ENCODE measurements at places on chromosomes 1 and 21.
A peak's percentile ranks its signal among the peaks of the same experiment; 100 is the strongest.

DNA sequence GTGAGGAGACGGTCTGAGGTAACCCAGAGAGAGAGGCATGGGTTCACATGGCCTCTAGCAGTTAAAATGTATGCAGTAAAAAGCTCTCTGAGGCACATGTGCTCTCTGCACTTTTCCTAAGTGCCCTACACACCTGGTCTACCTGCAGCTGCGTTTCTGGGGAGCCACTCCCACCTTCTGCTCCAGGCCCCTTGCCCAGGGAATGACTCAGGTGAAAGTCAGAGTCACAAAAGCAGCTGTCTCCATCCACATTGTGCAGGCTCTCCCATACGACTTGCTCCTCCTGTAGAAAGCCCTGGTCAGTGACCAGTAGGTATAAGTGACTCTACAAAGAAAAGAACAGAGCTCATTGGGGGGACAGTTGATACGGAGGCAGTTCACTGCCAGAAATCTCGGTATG is 8.8 kb downstream of the MINDY1 start:
- DNase-seq: no peak

DNA sequence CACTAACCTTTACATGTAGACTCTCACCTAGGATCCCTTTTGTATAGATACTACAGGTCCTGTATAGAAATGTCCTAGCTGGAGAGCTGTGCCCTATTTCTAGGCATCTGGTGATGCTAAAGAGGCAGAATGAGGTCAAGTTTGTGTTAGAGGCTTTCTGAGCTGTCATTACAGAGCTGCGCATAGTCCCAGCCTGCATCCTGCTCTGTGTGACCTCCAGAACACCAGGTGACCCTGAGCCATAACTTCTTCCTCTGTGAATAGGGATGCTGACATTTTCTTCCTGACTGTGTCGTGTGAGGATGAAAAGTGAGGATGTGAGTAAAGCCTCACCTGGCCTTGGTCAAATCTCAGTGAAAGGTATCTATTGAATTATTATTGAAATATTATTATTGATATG is 66.3 kb downstream of the GLUL start:
- no peak for DNase-seq

- no peak for DNase-seq
Measured at GRCh38 chr1:239779962-239780361, 311.7 kb upstream of the FMN2 start.

- DNase-seq: no peak
Measured at GRCh38 chr1:244860914-244861610, 3.3 kb downstream of the HNRNPU start.

DNA sequence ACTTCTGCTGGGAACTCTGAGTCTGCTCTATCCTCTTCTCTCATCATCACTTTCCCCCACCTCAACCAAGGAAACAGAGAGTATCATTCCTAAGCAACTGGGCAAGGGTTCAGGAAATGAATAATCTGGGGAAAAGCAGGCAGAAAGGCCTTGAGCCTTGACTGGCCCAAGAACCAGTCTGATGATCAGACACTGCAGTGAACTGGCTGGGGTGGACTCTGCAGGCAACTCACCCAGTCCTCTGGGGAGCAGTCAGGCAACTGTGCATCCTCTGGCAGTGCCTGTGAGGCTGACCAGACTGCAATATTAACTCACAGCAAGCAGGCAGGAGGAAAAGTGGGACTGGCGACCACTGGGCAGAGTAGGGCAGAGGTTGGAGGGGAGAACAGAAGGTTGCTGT is 991 bp downstream of the ANKRD35 start:
- DNase-seq: peak; percentile 48

DNA sequence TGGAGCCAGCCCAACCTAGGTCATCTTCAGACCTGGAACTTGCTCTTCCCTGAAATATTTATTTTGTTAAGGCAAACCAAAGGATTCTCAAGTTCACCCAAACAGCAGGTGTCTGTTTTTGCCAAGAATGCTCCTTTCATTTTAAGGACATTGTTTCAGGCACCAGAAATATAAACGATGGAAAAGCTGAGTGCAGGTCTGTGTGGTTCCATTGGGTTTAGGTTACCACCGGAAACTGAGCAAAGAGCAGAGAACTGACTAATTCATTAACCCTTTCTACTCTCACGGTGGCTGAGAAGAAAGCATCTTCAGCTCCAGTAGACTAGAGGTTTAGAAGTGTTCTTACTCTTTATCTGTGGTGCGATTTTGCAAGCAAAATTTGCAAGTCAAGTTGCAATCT is 38.0 kb upstream of the ZC3H11B start:
- no peak for DNase-seq

- no peak for DNase-seq
Measured at GRCh38 chr1:39895731-39896480, 5.8 kb downstream of the MYCL start.

DNA sequence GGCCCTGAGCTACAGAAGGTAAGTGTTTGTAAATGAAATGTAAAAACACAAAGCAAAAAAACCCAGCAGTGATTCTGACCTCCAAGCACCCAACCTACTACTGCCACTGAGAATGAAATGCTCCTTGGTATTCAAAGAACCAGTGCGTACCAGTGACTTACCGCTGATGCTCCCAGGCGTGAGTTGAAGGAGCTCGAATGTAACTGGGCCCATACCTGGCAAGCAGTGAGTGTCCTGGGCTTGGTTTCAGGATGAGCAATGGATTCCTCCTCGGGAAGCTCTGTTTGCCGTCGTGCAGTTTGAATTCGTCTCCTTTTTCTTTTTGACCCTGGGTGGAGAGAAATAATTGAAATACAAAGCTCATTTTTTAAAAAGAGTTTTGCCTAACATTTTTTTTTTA is 121.9 kb downstream of the ATG4C start:
- DNase-seq: no peak

GRCh38 chr21:38721958-38722357 is 83.8 kb upstream of the ETS2 start:
- peak; percentile 29 for DNase-seq

DNA sequence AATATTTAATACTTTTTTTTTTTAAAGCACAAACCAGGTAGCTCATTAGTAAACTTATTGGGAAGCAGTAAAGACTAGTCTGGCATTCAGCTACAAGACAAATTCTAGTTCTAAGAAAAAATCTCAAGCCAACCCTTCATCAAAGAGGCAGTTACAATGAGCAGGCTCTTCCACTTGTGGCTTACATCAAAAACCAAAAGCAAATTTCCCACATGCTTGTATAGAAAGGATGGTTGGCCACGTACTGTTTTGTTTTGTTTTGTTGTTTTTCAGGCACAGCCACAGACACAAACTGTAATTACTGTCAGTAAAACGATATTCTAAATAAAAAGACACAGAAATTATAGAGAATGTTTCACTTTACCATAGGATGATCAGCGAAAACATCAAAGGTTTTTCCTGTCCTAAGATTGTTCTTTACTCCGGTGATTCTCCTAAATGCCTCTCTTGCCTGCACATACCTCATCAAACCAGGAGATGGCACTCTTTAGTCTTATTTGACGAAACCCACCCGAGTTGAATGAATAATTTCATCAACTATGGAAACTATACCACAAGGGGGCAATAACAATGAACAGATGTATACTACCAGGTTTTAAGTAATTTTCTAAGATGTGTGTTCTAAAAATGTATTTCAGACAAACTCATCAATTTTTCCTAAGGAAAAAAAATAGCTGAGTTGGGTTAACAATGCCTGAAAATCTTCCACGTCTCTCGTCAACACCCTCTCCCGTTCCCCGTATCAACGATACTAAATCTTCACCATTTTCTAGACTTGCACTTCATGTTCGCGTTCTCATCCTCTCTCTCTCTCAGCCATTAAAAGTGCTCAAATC is 26.9 kb downstream of the RPL5 start:
- peak; percentile 91 for DNase-seq

DNA sequence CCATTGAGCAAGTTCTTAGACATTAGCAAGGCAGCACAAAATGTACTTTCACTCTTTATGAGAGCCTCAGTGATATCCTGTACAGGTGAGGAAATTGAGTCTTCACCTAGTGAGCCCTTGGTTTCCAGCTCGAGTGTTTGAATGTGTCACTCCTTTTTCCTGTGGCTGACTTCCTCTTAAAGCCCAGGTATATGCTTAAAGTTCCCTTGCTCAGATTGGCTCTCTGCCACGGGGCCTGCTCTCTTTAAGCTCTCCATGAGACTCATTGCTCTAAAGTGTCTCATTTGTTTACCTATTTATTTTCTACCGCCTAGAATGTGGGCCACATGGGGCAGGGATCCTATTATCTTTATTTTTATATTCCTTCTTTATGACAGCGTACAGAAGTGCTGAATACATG is 324.9 kb downstream of the SIPA1L2 start:
- no peak for DNase-seq

- no peak for DNase-seq
Measured at GRCh38 chr1:184881941-184882913, 92.1 kb downstream of the NIBAN1 start.

DNA sequence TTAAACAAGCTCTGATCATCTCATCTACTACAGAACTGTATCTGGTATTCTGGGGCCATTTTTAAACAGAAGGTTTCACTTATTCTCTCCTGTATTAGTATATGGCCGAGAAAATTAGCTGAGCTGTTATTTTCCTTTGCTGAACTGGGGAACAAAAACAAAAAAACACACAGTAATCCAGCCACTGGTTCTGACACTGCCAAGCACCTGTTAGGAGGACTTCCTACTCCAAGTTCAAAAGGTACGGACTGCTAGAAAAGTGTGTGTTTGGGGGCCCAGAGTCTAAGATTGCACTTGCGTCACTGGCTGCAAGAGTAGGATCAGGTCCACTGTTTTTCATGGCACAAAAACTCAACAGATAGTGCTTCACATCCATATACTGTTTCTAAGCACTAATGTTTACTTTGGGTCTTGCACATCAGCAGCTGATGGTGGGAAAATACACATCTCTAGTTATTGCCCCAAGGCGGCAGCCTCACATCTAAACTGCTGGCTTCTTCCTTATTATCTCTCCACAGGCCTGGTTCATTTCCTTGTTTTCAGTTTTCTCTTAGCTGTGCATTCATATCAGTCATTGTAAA is 226.1 kb downstream of the FGGY start:
- DNase-seq: no peak

GRCh38 chr1:88890791-88891317 is 513 bp downstream of the GTF2B start:
- peak; percentile 64 for DNase-seq

GRCh38 chr21:37006486-37007291 is at the start of gene RIPPLY3:
RIPPLY3 (plus strand) TSS chr21:37006702; CDS start chr21:37006773, 71 bp downstream.
- DNase-seq: peak; percentile 37

DNA sequence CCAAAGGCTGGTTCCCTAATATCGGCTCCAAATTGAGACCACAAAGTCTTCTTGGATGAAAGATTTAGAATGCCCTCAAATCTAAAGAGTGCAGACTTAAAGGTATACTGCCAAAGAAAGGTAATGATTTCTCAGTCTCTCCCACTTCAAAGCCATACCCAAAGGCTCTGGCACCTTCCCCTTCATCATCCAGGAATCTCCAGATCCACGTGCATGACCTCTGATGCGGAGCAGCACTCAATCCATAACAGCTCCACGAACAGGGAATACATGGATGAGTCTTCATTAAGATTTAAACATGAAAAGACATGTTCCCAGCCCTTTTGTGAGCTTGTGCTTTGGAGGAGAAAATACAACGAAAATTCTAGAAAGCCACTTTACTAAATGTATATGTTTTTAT is 453.9 kb downstream of the DSCAM start:
- DNase-seq: no peak

DNA sequence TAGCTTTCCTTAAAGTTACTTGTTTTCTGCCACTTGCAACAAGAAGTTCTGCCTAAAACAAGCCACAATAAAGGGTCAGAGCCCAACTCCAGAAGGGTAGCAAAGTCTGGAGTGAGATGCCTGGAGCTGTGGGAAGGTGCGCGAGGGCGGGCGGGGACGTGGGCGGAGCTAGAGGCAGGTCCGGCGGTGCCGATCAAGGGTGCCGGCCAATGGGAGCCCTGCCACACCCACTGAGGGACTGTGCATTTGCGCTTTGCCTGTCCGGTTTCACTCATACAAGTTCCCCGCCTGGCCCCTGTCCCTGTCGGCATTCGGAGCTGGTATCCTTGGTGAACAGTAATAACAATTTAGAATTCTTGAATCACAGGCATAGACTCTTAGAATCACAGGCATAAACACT is 732.4 kb downstream of the MATN1 start:
- no peak for DNase-seq

DNA sequence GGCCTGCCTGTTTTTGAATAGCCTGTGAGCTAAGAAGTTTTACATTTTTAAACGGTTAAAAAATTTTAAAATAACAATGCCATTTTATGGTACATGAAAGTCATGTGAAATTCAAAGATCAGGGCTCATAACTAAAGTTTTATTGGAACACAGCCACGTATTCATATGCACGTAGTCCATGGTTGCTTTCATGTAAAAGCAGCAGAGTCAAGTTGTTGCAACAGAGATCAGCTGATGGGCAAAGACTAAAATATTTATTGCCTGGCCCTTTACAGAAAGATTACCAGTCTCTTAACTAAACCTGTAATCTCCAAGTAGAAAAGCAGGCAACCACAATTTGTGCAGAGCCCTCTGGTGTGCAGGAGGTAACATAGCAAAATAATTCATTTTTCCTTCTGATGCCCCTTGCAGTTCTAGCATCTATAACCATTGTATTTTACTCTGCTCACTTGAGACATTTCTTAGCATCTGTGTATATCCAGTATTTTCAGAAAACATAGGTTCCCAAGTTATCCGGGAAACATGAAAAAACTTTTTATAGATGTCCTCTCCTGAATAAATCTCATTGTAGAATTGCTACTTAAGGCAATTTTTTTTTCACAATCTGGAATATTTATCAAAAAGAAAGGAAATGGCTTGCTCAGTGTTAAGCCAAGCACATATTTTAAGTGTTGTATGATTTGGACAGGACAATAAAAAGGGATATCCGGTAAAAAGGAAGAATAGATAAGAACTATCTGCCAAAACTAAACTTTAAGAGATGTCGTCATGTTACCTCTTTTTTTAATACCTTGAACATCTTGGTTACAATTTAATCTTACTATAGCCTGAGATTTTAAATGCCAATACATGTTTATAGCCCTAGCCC is 430.8 kb downstream of the PLPP3 start:
- DNase-seq: no peak

DNA sequence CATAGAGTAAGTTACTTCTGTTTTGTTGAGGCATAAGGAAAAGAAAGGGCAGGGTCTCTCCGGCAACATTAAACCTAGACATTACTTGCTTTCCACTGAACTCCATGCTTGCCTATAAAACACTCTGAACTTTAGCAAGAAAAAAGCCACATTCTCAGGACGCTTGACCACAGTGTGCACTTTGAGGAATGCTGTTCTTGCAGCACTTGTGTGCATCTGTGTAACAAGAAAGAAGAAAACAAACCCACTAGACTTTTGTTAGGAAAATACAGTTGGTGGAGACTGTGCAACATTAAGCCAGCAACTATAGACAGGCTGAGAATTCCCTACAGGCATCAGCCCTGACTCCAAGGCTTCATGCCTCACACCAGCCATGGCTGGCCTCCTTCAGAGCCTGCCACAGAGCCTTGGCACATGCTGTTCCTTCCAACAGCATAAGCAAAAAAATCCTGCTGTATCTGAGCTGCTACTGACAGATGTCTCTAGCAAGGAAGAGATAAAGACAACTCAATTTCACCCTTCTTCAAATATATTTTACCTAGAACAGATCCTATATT is 5.8 kb downstream of the PDZK1 start:
- no peak for DNase-seq

- peak; percentile 78 for DNase-seq
Measured at GRCh38 chr1:22861764-22862440, 110.8 kb downstream of the LACTBL1 start.

GRCh38 chr1:34761176-34761761 is 1.7 kb downstream of the GJB4 start:
- no peak for DNase-seq

All from ELR (cell line).